ENCODE measurements at places on chromosomes 2 and 18.

GRCh38 chr18:34364699-34365098, 140.0 kb upstream of the NOL4 start:
- no peak for DNase-seq

- DNase-seq: no peak
These were observed 102.9 kb upstream of the RIOK3 start for GRCh38 chr18:23350188-23350587.

DNA sequence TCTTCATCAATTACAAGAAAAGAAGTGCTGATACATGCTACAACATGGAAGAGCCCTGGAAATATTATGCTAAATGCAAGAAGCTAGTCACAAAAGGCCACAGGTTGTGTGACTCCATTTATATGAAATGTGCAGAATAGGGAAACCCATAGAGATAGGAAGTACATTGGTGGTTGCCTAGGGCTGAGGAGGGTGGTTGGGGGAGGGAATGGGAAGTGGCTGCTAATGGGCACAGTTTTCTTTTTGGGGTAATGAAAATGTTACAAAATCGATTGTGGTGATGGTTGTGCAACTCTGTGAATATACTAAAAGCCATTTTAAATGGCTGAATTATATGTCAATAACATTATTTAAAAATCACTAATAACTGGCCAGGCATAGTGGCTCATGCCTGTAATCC, 24.3 kb upstream of the RESP18 start:
- no peak for DNase-seq

DNA sequence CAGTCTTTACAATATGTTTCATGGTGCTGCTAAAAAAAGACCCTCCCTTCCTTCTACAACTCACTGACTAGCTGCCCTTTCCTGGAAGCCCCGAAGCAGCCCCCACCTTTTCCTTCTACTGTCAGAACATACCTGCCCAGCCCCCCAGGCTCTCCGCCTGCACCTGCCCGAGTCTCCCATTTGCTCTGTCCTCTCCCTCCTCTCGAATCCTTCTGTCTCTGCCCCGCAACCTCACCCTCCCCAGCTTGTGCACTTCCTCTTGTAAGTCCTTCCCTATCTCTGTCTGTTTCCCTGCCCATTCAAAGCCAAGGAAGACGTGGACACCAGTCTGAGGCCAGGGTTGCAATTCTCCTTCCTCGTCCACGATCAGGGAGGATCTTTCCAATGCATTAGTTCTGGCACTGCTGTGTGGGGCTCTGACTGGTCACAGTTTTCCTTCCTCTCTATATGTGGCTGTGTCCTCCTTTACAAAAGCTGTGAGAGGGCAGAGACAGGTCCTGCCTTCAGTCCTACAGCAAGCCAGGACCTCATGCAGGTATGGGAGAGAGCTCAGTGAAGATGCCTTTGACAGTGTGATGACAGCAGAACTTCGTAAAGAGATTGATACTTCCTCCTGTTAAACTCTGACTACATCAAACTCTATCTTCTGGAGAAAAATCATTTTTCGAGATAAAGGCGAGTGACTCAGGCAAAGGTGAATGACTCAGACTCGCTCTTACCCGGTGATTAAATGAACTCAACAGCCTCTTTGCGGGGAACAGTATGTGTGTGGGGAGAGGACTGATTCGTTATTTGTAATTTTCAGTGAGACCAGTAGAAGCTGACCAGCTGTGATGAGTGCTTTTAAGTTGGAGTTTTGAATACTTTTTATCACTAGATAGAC, 14.2 kb downstream of the TNFRSF11A start:
- no peak for DNase-seq

DNA sequence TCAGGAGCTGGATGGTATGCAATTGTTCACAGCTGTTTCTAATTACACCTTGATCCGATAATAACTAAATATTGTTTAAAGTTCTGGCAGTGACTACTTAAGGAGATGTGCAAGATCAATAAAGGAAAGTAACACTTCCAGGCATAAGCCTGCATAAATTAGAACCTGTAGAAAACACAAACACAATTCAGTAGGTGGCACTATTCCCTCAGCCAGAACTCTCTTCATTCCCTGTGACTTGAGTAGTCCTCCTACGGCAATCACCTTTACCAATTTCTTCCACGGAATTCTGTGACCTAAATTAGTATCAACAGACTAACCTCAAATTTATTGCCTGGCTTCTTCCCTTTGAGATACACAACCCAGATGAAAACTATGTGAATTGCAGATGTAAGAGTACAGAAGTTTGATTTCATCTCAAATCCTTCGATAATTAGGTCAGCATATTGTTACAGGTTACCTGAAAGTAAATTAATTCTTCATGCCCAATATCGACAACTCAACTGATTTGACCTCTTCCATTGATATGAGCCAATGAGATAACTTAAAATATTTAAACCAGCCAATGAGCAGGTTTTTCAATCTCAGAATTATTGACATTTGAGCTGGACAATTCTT, 137.8 kb downstream of the PID1 start:
- DNase-seq: no peak

DNA sequence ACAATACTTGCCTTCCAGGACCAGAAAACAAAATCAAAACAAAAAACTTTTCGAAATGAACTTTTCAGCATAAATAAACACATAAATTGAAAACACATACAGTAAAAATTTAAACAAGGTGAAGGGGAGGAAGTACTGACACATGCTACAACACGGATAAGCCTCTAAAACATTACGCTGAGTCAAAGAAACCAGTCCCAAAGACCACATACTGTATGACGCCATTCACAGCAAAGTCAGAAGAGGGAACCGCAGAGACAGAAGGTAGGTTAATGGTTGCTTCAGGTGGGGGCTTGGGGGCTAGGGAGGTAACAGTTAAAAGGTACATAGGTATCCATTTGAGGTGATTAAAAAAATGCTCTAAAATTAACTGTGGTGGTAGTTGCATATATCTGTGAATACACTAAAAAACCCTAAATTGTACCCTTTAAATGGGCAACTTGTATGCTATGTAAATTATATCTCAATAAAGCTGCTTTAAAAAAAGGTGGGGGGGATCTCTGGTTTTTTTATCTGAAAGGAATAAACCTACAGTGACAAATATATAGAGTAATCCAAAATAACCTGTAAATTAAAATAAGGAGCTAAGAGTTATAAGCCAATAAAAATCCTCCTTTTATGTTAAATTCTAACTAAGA, 7.1 kb downstream of the COX7A2L start:
- DNase-seq: no peak

DNA sequence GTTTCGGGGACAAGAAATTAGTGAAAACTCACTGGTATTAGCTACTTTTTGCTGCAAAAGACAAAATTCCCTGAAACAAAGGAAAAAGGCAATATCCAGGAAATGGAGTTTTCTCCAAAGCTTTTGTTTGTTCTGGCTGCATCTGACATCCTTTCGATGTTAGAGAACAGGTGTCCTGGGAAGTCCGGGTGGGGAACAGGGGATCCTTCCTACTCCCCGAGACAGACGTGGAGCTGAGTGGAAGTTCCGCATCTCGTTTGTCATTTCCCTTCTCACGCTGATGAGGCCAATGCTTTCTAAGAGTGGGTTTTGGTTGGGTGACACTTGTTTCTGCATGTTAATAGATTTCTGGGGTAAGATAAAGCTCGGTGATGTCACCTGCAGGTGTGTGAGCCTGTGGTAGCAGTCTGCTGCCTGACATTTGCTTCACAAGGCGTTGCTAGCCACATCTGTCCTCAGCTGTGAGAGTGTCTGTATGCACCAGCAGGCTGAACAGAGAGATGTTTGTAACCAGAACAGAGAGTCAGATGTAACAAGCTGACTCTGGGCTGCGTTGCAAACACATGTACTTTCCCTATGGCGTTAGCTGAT, 125.9 kb downstream of the ACOXL start:
- no peak for DNase-seq

DNA sequence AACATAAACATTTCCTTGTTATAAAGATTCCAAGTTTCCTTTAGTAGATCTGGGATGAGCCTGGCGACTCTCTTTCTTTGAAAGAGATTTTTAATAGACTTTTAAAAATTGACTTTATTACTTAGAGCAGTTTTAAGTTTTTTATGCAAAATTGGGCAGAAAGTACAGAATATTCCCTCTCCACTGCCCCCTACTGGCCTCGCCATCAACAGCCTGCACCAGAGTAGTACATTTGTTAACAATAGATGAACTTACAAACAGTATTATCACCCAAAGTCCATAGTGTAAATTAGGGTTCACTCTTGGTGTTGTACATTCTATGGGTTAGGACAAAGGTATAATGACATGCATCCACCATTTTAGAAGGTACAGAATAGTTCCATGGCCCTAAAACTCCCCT, 3.9 kb downstream of the MAP3K19 start:
- DNase-seq: no peak

- DNase-seq: no peak
These were observed 13.7 kb downstream of the KANSL1L start for GRCh38 chr2:210157526-210157925.

DNA sequence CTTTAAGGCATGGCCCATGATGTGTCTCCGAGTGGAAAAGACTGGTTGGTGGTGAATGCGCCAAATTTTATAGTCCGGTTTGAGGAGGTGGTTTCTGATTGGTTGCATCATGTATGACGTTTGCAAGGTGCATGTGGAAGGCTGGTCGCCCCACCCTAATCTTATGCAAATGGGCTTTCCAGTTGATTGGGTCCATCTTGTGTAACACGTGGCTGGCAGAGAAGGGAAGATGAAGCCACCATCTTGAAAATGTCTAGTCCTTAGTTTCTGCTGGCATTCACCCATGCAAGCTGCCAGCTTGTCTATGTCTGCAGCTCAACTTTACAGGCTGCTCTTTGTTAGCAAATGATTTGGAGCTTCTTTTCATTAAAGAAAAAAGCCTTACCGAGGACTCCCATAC, 132.2 kb downstream of the PIK3C3 start:
- no peak for DNase-seq

DNA sequence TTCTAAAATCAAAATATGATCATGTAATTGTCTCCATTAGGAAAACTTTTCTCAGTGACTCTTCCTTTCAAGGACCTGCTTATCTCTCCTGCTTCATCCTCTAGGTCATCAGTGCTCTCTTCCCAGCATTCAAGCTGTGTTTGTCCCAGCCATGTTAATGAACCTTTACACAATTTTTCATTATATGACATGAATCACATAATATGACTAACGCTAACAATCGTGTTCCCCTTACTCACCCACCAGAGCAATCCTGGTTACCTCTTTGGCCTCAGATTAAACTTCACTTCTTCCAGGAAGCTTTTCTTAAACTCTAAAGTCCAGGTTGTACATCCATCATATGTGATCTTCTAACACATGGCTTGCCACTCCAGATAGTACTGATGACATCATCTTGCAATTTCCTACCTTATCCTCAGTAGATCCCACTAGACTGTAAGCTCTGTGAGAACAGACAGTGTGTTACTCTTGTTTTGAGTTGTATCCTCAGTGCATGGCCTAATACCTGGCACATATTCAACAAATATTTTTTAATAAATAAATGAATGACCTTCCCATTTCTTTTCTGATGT, 882.9 kb upstream of the ZEB2 start:
- DNase-seq: no peak

- DNase-seq: no peak
These were observed 191.1 kb downstream of the SETBP1 start for GRCh38 chr18:44871771-44872170.

DNA sequence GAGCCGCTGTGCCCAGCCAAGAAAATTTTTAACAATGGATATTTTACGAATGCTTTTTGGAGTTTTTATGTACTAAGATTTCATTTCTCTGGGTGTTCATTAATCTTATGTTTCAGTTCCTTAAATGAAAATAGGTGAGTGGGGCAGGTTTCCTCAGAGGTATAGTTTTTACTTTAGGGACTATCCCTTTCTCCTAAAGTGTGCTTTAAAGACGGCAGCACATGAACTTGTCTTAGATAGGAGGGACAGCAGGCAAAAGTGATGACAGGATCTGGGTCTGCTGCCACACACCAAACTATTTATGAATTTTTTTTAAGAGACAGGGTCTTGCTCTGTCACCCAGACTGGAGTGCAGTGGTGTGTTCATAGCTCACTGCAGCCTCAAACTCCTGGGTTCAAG, 8.0 kb upstream of the REL start:
- no peak for DNase-seq

DNA sequence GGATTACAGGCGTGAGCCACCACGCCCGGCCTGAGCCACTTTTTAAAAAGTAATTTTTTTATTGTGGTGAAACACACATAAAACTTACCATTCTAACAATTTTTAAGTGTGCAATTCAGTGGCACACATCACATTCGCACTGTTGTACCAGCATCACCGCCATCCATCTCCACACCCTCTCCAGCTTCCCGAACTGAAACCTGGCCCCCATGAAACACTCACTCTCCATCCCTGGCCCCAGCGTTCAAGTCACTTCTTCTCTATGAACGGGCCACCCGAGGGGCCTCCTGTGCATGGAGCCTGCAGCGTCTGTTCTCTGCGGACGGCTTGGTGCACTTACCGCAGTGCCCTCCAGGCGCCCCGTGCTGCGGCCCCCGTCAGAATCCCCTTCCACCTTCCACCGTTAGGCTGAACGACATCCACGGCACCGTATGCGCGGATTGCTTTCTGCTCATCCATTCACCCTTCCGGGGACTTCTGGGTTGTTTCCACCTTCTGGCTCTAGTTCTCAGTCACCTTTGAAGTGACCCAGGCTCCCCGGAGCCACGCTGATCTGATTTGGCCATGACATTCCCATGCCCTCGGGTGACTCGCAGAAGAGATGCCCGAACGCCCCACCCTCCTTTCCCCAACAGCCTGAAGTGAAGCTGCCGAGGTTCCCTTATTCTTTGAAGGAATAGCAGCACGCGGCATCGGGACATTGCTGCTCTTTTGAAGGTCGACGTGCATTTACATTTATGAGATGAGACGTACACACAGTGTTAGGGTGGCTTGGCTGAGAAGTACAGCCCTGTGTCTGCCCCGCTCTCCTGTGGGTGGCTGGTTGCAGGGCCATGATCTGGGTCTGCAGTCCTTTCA, 134.4 kb downstream of the MBP start:
- DNase-seq: no peak

DNA sequence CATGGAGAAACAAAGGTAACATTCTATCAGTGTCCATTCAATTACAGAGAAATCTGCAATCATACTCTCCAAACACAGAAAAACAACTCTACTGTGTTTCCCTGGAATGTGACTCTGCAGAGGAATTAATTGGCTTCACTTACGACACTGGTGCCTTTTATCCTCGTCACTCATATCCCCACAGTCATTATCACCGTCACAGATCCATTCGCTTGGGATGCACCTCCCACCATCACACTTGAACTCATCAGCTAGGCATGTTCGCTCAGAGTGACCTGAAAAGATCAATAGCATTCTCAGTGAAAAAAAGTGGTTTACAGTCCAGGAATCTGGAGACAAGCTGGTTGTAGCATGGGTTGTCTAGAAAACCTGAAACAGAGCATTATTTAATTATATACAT, 124.3 kb downstream of the DHRS9 start:
- DNase-seq: no peak

DNA sequence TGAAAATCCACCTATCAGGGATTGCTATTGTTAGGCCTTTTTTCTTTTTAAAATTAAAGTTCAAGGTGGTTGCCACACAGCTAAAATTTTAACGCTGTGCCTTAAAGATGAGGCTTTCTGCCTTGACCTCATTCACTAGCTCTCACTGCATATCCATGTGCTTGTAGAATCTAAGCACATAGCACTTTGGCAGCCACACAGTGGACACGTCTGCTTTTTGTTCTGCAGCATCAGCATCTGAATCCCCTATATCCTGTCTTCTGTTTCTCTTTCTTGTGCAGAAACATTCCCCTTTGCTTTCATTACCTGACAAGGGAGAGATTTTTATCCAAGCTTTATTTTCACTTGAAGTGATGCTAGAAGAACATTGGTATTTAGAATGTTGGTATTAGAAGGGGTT, 38.1 kb downstream of the RALB start:
- DNase-seq: no peak

- no peak for DNase-seq
These were observed 2.8 kb downstream of the FOSL2 start for GRCh38 chr2:28395334-28396061.

GRCh38 chr2:233758849-233759248, 1.2 kb upstream of the UGT1A1 start:
- DNase-seq: no peak

All from NCI-H187 (cell line).